ENCODE measurements at places on chromosomes 3 and 15.

DNA sequence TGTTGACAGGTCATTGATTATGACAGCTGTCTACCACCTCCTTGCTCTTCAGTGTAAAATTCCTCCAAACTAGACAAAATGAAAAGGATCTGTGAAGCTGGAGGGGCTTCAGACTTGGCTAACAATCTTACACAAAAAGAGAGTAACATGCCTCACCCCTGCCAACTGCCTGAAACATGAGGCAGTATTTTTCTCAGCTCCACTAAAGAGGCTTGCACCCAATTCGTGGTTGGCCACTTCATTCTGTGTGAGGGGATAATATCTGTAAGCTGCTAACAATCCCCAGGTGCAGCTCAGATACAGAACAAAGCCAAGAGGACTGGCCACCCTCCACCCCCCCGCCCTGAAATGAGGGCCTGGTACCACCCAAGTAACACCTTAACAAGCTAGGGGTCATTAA is 2.8 kb downstream of the MB21D2 start:
- no peak for DNase-seq

GRCh38 chr3:141268306-141268705 is 36.7 kb downstream of the PXYLP1 start:
- DNase-seq: no peak

DNA sequence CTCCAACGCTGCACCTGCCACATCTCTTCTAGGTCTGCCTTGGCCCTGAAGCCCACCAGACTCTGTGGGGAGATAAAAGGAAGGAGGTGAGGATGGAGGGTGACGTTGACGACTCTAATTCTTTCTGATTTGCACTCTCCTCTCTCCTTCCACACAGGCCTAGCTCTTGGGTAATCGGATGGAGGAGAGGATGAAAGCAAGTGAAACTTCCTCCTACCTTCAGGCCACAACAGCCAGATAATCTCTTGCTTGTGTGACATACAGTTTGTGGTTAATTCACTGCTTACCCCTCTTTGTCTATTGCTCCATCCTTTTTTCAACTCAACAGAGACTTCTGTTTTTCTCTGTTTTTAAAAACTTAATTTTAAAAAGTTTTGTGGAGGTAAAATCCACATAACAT is 208.1 kb downstream of the SV2B start:
- DNase-seq: no peak

DNA sequence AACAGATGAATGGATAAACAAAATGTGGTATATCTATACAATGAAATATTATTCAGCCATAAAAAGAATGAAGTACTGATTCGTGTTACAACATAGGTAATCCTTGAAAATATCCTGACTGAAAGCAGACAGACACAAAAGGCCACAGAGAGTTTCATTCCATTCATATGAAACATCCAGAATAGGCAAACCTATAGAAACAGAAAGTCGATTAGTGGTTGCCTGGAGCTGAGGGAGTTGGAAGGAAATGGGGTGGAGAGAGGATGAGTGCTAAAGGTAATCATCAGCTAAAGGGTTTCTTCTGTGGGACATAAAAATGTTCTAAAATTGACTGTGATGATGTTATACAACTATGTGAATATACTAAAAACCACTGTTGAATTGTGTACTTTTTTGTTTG is 22.9 kb downstream of the FOXP1 start:
- no peak for DNase-seq

GRCh38 chr3:194951931-194952582 is 266.4 kb downstream of the FAM43A start:
- no peak for DNase-seq

DNA sequence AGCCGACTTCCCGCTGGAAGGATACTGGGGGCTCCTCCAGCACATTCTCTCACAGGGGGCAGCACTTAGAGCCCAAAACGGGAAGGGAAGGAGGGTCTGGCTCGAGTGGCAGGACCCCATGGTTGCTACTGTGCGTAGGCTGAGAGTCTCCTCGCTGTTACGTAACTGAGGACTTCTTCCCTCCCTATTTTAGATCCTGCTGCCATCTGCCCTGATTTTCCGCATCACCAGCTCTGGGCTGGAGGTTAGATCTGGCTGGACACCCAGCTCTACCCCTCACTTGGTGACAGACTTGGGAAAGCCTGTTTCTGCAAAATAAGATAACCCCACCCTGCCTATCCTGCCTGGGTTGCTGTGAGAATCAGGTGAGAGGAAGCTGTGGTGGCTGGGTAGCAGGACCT is 47.7 kb downstream of the BDH1 start:
- DNase-seq: no peak
